Stimulated activated CD8-positive, alpha-beta memory T cell treated with anti-CD3 and anti-CD28 coated beads, Interleukin-15, amount 100 ng/mL, for 1 hour (primary cell): ENCODE measurements at places on chromosomes 1 and 21.

DNA sequence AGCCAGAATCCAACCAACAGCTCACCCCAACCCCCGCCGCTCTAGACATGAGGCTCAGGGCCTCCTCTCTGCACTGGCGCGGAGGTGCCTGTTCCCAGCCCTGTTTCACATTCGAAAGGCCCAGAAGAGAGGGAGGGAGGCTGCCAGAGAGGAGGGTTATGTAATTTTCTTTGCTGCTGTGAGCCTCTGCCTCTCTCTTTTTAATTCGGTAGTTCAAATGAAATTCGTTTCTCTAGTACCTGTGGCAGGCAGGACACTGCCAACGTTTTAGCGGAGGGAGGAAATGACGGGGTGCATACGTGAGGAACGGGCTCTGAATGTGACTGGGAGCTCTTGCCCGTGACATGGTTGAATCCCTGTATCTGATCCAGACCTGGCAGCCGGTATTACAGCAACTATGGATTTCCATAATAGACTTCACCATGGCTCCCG, 9.4 kb downstream of the PRDM16 start:
- no peak for DNase-seq

- no peak for DNase-seq
Measured at GRCh38 chr1:156584813-156585212, 5.3 kb downstream of the TTC24 start.

- no peak for DNase-seq
Measured at GRCh38 chr1:156804572-156805243, 11.9 kb downstream of the SH2D2A start.

DNA sequence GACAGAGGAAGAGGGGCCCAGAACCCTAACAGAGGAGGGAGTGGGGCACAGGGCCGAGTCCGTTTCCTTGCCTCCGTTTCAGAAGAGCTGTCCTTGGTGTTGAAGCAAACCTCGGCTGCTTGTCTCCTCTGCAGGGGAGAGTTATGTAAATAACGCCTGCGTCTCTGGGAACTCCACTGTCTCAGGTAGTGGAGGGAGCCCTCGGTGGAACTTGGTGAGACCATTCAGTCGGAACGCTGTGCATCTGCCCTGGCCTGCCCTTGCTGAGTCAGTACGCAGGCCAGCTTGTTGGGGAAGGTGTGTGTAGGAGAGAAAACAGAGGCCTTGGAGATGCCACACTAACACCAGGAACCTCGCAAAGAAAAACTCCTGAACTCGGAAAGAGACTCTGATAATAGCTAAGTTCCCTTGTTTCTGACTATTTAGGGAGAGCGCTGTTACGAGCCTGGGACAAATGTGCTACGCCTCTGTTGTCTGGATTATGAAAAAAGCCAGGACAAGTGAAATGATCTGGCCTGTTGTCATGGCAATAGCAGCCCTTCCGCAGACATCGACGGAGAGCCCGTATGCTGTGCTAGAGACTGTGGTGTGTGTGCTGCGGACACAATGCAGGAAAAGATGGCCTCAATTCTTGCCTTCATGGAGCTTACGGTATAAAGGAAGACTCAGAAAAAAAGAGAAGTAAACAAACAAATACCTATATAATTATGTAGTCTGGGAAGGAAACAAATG, 94.6 kb upstream of the AKT3 start:
- no peak for DNase-seq

- no peak for DNase-seq
Measured at GRCh38 chr1:119008483-119009311, 20.6 kb upstream of the TBX15 start.

DNA sequence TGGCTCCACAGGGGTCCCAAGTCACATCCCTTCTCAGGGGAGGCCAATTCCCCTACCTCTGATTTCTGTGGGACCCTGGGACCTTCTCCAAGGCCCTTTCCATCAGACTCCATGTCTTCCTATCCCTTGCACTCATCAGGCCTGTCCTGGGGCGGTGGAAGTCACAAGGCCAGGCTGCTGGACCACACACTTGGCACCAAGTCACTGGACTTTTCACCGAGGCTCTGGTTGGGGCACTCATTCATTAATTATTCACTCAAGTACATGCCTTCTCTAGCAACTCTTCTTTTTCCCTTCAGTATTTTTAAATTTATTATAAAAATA, 11.2 kb upstream of the FOXO6 start:
- no peak for DNase-seq

DNA sequence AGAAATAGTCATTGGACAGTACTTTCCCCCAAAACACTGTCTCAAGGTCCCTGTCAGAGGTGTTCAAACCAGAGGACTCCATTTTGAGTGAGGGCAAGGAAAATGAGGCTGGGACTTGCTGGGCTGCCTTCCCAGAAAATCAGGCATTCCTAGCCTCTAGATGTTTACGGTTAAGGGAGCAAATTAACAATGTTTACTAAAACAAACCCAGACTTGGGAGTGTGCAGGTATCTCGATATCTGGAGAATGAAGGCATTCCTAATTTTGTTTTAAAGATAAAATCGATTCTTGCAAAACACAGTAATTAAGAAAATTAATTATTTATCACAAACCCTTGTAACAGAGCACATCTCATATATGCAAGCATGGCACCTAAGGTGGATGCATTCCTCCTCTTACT, 48.9 kb upstream of the CITED4 start:
- DNase-seq: no peak

DNA sequence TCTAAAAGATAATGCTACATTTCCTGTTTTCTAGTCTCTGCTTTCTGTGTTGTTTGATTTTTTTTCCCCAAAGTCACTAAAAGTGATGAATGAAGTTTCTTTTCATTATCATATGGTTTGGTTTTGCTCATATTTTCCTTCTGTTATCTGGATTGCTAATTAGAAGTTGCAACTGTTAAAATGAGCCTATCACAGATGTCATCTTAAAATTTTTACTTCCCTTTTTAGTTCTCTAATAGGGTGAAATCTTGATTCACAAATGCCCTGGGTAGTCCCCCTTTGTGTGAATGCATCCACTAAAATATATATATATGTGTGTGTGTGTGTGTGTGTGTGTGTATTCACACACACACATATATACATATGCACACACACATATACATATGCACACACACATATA, 144.1 kb downstream of the GREM2 start:
- DNase-seq: no peak

- DNase-seq: no peak
Measured at GRCh38 chr21:45386336-45386727, 18.6 kb upstream of the COL18A1 start.

- no peak for DNase-seq
Measured at GRCh38 chr1:36143424-36143823, 5.9 kb downstream of the TRAPPC3 start.

GRCh38 chr1:180489976-180490375, 12.4 kb downstream of the ACBD6 start:
- DNase-seq: no peak

GRCh38 chr1:168556647-168557046, 12.8 kb upstream of the XCL2 start:
- no peak for DNase-seq

- no peak for DNase-seq
Measured at GRCh38 chr1:244304156-244304555, 147.6 kb downstream of the ADSS2 start.

DNA sequence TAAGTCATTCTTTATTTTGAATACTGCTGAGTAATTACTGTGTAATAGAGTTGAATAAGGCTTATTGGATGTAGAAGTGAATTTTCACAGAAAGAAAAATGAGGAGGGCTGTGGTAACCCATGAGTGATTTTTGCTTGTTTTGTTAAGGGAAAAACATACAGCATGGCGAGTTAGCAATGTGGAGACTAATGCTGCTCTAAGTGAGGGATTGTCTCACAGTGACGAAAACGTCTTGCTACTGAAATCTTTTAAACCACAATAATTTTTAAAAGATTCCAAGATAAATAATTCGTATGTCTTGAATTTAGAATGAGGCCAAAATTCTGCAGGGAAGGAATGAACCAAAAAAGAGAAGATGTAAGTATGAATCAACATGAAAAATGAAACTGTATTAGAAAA, 16.2 kb upstream of the PLA2G4A start:
- no peak for DNase-seq

GRCh38 chr1:41387667-41388091, 26.4 kb downstream of the FOXO6 start:
- no peak for DNase-seq

DNA sequence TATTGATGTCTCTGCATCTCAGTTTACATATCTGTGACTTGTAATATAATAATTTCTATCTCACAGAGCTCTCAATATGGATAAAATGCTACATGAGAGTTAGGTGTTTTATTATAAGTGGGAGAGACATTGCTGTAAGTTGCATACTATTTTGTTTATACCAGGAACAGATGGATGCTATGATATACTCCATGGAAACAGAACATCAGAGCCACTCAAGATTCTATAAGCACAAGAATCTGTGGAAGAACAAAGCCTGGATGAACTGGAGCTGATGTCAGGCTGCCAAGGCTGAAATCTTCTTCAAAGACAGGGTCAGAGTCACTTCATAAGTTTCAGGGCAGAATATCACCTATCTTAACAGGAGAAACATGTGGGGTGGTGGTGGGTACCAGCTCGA, 30.2 kb downstream of the DUSP10 start:
- DNase-seq: no peak

DNA sequence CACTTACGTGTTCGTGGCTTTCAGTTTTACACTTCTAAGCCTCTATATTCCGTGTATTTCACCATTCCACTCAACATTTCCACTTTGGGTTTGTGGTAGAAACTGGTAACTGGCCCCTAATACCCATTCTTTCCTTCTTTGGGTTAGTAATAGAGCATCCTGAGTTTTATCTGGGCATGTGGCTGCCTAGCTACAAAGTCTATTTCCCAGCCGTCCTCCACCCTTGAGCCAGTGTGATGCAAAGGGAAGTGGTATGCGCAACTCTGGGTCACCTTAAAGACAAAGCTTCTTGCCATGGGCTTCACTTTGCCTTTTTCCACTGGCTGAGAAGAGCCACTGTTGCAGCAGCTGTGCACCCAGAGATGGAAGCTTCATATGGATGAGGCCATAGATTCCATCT, 73.9 kb downstream of the LAMC2 start:
- no peak for DNase-seq

DNA sequence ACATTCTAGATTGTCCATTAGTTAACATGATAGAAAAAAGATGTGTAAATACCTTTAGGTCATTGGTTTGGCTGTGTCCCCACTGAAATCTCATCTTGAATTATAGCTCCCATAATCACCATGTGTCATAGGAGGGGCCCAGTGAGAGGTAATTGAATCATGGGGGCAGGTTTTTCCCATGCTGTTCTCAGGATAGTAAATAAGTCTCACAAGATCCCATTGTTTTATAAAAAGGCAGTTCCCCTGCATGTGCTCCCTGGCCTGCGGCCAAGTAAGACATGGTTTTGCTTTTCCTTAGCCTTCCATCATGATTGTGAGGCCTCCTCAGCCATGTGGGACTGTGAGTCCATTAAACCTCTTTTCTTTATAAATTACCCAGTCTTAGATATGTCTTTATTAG, 32.5 kb upstream of the SLC44A5 start:
- DNase-seq: no peak

GRCh38 chr1:71049951-71050598, 2.5 kb upstream of the PTGER3 start:
- no peak for DNase-seq

DNA sequence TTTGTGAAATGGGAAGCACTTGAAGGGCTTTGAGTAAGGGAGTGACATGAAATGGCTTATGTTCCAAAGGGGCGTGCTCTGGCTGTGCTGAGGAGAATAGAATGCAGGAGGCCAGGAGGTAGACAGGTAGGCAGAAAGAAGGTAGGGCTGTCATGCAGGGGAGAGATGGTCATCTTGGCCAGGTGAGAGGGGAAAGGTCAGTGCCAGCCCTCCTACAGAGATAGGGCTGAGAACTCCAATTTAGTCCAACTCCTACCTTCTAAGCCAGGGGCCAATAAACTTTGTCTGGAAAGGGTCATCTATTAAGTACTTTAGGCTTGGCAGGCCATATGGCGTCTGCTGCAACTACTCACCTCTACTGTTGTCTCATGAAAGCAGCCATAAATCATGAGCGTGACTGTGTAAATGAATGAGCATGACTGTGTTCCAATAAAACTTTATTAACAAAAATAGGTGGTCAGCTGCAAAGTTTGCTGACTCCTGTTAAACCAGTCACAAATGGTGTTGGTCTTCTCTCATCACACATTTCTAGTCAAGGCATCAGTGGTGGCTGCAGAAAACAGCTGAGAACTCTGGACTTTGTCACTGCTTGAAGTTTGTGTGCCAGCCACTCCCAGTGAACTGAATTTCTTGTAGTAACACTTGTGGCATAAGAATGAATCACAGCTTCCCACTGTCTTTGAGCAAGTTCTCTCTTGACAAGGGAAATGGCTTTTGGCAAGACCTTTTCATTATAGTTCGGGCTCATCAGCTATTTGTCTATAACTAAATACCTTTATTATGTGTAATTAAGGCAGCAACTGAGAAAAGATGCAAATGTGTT, 32.0 kb upstream of the CD2 start:
- no peak for DNase-seq

- no peak for DNase-seq
Measured at GRCh38 chr1:154094411-154094810, 60.5 kb downstream of the NUP210L start.

DNA sequence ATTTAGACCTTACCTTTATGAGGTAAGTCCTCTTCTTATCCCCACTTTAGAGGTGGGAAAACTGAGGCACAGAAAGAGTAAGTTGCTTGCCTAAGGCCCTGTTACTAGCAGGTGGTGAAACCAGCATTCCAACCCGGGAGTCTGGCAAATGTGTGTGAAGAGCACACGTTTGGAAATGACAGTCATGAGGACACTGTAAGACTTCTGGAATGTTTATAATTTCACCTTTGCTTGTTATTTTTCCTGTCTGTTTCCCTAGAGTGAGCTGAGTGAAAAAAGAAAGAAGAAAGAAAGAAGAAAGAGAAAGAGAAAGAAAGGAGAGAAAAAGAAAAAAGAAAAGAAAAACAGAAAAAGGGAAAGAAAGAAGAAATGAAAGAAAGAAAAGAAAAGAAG, 21.2 kb upstream of the LGALS8 start:
- DNase-seq: no peak
